ENCODE measurements at places on chromosomes 12 and 14.

DNA sequence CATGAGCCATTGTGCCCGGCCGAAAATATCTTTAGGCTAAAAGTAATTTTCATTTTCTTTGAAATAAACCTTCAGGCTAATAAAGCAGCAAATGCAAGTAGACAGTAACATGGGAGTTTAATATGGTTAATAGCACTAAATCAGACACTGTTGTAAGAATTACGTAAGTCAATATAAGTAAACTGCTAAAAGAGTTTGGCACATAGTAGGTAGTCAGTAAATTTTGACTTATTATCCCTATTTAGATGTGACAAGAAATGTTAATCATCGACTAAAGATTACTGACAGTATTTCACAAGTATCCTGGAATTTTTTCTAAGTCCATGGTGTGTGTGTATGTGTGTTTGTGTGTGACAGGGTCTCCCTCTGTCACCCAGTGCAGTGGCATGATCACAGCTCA, 3.9 kb downstream of the PPP4R3A start:
- no peak for DNase-seq

- DNase-seq: no peak
Observed at GRCh38 chr12:59031313-59031712, 111.0 kb upstream of the LRIG3 start.

DNA sequence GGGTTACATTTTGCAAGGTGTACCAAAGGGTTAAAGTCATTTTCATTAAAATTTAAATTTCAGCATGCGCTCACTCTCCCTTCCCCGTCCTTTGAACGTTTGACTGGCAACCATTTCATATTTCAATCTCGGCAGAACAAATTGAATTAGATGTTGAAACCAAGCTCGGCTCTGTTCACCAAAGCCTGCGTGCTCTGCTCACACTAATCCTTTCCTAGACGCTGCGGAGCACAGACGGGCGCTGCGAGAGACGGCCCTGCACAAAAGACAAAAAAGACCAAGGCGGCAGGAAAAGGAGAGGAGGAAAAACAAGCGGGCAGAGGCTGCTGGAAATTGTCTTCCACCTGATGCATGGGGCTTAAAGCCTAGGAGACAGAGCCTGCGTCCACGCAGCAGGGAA, 149.3 kb downstream of the RBM19 start:
- no peak for DNase-seq

- no peak for DNase-seq
Observed at GRCh38 chr12:100484183-100484886, 10.7 kb downstream of the NR1H4 start.

DNA sequence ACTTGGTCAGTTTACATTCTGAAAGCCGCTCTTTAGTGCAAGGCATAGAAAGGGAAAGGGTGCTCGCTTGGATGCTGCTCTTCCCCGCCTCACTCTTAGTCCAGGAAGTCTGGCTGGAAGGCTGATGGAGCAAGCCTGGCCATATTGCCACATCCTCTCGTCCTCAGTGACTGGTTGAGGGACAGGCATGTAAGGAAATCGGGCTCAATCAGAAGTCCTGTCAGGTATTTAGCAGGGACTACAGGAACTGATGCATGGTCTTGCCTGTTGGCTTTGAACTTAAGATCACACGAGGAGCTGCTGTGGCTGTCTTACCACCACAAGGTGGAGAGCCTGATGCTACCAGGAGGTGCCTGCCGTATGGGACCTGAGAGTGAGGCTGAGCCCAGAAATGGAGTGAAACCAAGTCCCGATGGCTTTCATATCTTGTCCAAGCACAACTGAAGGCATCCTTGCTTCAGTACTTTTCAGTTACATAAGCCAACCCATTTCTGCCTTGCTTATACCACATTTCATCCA, 10.7 kb upstream of the C12orf75 start:
- DNase-seq: no peak

DNA sequence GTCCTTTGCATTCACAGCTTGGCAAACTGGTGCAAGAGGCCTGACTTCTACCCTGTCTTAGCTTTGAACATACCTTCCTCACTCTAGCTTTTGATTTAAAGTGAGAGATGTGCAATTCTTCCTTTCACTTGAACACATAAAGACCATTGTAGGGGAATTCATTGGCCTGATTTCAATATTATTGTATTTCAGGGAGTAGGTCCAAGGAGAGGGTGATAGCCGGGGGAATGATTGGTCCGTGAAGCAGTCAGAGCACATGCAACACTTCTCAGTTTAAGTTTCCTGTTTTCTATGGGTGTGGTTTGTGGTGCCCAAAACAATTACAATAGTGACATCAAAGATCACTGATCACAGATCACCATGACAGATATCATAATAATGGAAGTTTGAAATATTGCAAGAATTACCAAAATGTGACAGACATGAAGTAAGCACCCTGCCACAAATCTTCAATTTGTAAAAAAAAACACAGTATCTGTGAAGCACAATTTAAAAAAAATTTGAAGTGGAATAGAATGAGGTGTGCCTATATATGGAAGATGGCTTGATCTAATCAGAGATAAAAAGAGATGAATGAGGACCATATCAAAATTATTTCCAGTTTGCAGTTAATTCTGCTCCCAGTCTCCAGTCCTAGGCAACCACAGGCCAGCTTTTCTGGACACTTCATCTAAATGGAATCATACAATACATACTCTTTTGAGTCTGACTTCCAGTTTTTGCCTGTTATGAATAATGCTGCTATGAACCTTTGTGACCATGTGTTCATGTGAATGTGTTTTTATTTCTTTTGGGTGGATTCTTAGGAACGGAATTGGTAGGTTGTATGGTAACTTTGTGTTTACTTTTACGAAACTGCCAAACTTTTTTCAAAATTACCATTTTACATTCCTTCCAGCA, 23.2 kb downstream of the BORCS5 start:
- no peak for DNase-seq

- DNase-seq: no peak
Observed at GRCh38 chr12:4114986-4115385, 158.6 kb upstream of the CCND2 start.

DNA sequence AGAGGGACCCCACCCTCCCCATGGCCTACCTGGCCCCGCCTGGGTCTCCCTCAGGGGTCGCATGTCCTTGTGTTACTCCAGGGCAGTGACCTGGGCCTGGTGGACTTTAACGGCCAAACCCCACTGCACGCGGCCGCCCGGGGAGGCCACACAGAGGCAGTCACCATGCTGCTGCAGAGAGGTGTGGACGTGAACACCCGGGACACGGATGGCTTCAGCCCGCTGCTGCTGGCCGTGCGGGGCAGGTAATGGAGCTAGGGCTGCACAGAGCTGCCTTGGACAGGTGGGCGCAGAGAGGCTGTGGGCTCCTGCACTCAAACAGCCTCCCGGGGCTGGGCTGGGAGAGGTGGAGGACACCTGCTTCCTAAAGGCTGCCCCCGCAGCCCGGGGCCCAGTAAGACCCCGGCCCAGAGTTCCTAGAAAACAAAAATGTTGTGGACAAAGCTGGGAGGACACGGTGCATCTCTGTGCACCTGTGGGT, 21.6 kb downstream of the ASPG start:
- DNase-seq: no peak

- no peak for DNase-seq
Observed at GRCh38 chr12:50132505-50133135, 20.6 kb downstream of the COX14 start.

- DNase-seq: no peak
Observed at GRCh38 chr12:123741937-123742572, 20.0 kb upstream of the DNAH10 start.

DNA sequence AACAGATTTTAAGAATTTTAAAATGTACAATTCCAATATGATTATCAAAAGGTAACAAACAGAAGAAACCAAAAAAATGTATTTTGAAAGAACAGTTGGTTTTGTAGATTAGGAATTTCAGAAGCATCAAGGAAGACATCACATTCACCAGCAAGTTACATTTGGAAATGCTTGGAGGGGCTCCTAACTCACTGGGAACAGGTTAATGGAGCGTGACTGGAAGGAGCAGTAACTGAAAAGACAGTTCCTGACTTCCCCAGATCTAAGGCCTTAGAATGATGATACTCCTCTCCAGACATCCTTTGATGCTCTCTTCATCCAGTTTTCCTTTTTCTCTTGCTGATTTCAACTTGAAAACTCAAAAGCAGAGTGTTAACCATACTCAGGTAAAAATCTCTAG, 220.0 kb upstream of the EGLN3 start:
- no peak for DNase-seq

DNA sequence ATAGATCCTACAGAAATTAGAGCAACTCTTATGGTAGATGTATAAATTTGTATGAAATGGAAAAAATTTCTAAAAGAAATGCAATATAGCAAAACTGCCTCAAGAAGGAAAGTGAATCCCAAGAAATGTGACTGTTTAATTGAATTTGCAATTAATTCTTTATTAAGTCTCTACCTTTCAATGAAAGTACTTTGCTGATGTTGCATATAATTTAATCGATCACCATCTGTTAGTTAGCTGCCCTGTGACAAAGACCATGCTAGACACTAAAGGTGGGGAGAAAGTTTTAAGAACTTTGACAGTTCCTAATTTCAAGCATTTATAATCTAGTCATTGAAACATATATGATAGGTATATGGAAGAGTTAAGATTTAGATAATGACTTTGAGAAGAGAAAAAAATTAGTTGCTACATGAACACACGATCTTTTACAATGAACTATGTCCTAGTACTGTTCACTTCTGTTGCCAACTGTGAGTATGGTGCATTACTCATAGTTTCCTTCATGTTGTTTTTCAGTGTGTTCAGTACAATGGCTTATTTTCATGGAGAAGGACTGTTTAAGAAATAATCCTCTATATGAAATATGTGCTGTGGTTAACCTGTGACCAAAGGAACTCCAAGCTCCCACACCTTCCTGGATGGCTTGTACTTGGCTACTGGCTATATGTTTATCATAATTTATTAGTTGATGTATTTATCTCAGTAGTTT, 128.4 kb downstream of the METTL25 start:
- DNase-seq: no peak

DNA sequence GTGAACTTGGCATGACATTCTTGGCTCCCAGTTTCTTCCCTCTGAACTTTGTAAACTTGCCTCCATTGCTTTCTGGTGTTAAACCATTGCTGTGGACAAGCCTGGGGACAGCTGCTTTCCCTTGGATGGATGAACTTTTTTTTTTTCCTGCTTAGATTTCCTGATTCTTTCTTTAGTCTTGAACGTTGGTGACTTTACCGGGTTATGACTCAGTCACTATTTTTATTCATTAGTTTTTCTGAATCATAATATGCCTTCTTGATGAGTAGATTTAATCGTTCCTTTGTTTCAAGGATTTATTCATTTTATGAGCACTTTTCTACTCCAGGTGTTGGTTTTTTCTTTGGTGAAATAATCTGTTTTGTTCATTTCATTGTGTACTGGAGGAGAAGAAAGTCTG, 155.0 kb upstream of the RTL1 start:
- no peak for DNase-seq

GRCh38 chr14:81178063-81178462, 42.7 kb downstream of the GTF2A1 start:
- no peak for DNase-seq

- no peak for DNase-seq
Observed at GRCh38 chr14:22668417-22668816, 24.3 kb upstream of the OR6J1 start.

DNA sequence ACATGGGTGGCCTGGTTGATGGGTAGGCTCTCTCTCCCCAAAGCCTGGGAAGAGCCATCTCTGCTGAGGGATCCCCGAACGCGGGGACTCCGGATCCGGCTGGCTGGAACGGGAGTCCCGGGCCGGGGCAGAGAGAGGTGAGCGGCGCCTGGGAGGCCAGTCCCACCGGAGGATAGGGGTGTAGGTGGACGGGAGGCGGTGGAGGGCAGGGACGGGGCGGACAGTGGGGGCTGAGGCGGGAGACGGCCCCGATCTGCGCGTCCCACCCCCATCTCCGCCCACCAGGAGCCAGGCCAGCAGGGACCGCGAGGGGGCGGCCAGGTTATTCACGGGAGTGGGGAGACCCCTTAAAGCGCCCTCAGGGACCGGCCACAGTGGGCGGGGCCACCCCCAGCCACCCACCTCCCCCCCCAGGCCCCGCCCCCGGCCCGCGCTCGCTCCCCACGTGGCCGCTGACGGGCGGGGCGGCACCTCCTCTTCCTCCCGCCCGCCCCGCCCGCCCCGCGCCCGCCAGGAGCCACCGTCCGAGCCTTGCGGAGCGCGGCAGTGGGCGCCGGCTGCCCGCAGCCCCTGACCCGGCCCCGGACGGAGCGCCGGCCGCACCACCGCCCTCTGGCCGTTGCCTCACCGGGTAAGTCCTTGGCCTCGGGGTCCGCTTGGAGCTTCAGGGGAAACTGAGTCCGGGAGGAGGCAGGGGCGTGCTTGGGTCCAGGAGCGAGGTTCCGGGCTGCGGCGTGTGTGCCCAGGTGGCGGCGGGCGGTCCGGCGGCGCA, at the start of gene INF2:
INF2 (plus strand) TSS at position 510 of the 772 bp plus-strand sequence. CDS start 11,748 bp downstream, outside the sequence.
- peak; percentile 54 for DNase-seq

- no peak for DNase-seq
Observed at GRCh38 chr14:94922595-94923239, 152.8 kb upstream of the GSC start.

- DNase-seq: no peak
Observed at GRCh38 chr14:97655169-97655948, 858.2 kb downstream of the VRK1 start.

GRCh38 chr12:92927055-92927435, 2.0 kb downstream of the EEA1 start:
- no peak for DNase-seq

DNA sequence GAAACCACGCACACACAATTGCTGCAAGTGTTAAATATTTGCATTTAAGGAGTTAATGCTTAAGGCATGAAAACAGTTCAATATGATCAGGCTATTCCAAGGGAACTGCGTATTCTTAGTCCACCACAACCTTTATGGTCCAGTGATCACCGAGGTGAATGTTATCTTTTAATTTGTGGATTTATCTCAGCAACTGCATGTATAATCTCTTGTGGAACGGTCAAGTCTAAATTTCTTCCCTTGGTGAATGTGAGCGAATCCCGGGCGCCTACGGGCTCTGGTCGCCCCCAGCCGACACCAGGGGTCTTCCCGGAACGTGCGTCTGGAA, 999 bp upstream of the AK7 start:
- no peak for DNase-seq

DNA sequence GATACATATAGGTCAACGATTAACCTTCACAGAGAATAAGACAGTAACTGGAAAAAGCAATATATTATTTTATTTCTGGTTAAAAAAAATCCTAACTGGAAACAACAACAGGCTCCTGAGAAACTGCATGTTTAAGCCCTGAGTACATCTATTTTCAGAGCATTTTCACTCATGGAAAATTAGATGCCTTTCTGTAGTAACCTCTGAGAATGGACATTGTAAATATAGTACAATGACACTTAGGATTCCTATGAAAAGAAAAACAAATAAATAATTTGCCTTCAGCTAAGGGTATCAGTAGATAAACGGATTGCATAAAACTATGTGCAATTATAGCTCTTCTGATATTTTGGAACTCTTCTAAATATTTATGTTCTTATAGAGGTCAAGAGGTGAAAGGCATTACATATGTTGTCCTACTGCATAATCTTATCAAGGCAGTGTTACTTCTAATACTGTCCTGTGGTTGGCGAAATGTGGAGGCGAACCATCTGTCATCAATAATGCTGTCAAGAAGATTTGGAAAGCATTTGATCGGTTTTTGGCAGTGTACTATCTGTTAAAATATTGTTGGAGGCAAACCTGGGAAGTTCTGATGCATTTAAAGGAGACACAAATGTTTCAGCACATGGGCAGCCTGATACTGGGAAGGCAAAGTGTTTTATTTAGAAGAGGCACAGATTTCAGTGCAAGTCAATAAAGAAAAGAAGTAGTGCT, 381.8 kb downstream of the BTG1 start:
- DNase-seq: no peak

All from neuronal stem cell (in vitro differentiated cells).